ENCODE measurements at places on chromosomes 13 and 19.

DNA sequence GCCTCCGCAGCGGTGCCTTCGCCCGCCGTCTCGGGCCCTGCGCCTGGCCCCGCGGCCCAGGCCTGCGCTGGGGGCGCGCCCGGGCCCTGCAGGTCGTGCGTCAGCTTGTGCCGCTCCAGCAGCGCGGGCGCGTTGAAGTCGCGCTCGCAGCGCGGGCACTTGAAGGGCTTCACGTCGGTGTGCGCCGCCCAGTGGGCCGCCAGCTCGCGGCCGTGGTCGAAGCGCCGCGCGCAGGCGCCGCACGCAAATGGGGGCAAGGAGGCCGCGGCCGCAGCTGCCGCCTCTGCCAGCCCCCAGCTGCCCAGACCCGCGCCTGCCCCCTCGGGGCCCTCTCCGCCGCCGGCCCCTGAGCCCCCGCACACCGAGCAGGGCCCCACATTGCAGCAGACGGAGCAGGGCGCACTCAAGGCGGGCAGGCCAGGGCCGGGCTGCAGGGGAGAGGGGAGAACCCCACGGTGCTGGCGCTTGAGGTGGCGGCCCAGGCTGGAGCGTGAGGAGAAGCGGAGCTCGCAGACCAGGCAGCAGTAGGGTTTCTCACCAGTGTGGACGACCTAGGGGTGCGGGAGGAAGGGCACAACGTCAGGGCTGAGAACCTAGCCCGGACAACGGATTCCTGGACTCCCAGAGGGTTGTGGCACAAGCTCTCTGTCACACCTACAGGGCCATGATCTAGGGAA is 6.1 kb downstream of the FIZ1 start:
- no peak for DNase-seq

- DNase-seq: no peak
Observed at GRCh38 chr19:58397533-58398037, 2.1 kb downstream of the RNF225 start.

- DNase-seq: no peak
Observed at GRCh38 chr13:30078059-30078458, 227.6 kb upstream of the UBL3 start.

GRCh38 chr13:26656919-26657318 is 99.4 kb downstream of the WASF3 start:
- DNase-seq: no peak

GRCh38 chr19:54451997-54452396 is 3.0 kb downstream of the LENG8 start:
- DNase-seq: no peak

DNA sequence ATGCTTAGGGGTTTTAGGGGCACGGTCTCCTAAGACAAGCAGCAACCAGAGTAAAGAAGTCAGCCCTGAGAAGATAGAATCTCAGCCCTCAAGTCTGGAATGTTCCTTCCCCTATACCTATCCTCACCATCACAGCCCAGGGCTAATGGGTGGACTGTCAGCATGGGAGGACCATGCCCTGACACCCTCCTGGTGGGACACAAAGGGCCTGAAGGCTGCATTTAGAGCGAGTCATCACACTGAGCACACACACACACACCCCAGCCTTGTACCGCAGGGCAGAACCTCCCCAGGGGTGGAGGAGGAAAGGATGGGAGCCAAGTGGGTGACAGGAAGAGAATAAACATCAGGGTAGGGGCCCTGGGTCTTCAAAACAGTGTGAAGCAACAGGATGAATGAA is 174.8 kb upstream of the SERP2 start:
- no peak for DNase-seq

DNA sequence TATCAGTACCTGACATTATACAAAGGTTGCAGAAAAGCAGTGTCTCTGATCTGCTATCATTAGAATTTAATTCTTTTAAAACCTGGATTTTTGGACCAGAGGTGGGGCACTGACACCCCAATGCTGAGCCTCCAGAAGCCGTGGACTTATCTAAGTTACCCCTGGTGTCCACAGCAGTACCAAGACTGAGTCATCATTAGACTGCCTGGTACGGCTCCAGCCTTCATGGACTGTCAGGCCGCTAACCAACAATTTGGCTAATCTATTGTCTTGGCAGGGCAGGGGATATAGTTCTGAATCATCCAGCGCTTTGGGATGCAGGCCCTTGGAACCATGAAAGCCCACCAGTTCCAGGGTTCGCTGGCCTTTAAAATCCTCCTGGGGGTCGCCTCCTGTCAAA is 78.3 kb downstream of the TSHZ3 start:
- no peak for DNase-seq

- no peak for DNase-seq
Observed at GRCh38 chr19:1418951-1419738, 11.8 kb downstream of the DAZAP1 start.

GRCh38 chr13:100506154-100506553 is 82.4 kb downstream of the GGACT start:
- DNase-seq: no peak

DNA sequence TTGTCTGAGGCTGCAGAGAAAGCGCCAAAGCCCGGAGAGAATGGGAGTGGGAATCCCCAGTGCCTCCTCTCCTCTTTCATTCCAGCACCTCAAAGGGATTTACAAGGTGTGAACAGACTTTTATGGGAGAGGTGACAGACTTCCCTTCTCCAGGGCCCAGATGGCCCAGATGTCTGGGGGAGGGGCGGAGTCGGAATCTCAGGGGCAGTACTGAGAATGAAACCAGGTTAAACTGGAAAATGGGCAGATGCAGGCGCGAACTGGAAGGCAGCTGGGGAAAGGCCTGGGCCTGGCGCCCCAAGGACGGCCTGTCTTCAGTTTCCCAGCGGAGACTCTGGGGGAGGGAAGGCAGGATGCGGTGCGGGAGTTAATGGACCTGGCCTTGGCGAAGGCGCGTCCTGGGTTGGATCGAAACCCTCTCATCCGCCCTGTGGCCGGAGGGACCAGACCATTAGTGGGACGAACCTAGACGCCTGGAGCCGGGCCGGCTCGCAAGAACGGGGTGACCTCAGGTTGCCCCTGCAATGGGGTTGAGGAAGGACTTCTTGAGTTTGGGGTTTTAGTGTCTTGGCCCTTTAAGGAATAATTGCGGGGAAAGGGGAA is 592 bp upstream of the TRIP10 start:
- DNase-seq: no peak

- DNase-seq: no peak
Observed at GRCh38 chr19:49119411-49120324, at the start of gene PPFIA3. PPFIA3 (plus strand) TSS chr19:49119544; CDS start chr19:49127874, 8,330 bp downstream.

- no peak for DNase-seq
Observed at GRCh38 chr13:56530096-56530495, 610.6 kb upstream of the PRR20A start.

DNA sequence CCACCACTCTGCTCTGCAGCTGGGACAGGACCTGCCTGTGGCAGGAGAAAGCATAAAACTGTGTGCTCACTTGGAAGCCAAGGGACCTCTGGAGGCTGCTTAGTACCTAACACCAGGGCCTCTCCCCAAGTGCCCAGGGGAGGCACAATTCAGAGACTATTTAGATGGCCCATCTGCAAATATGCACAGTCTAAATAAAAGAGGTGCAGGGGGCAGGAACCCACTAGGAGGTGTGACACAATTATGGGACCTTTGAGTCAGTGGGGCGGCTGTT is 32.6 kb upstream of the EPHX3 start:
- DNase-seq: no peak

DNA sequence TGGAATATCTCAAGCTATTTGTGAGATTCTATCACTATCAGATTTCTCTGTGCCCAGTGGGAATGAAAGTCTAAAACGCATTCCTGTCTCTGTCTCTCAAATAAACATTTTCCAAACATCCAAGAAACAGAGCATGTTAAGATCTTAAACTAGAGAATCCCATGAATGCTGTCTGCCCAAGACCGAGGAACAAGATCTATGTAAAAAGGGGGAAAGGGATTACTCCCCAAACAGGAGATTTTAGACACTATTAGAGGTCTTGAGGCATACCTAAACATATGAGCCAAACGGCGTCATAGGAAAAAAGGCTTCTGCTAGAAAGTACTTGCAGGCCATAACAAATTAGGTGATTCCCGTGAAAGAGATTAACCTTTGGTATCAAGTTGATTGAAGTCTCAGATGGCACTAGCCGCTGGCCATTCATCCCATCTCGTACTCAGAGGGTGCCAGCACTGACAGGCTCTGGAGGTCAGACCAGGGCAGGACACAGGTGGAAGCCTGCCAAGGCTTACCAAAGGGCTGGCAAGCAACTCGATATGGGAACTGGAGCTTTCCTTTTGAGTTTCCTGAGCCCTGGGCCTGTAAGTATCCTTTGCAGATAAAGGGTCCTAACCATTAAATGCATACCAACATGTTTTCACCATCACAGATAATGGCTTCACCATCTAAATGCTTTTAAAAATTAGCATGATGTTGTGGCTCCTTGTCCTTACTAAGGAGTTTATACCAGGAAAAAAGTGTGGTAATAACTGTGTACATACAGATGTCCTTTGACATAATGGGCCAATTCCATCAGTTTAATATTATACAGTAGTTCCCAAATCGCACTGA is 225.2 kb downstream of the FOXO1 start:
- no peak for DNase-seq

- no peak for DNase-seq
Observed at GRCh38 chr13:73055813-73056564, 2.8 kb upstream of the KLF5 start.

DNA sequence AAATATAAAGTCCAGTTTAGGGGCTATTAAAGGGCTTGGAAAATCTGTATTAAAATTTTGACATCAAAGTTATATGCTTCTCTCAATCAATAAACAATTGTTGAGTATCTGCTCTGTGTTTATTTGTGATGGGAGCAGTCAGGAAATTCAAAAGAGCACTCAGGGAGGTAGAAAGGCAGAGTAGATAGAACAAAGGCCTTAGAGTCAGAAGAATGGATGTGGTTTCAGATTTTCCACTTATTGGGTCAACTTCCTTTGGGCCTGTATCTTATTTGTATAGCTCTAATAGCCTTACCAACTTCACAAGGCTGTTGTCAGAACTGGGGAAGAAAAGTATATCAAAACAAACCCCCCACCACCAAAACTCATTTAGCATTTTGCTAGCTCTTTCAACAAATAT is 302.6 kb downstream of the SPRY2 start:
- no peak for DNase-seq

- DNase-seq: no peak
Observed at GRCh38 chr13:31105020-31105795, 56.5 kb downstream of the HSPH1 start.

DNA sequence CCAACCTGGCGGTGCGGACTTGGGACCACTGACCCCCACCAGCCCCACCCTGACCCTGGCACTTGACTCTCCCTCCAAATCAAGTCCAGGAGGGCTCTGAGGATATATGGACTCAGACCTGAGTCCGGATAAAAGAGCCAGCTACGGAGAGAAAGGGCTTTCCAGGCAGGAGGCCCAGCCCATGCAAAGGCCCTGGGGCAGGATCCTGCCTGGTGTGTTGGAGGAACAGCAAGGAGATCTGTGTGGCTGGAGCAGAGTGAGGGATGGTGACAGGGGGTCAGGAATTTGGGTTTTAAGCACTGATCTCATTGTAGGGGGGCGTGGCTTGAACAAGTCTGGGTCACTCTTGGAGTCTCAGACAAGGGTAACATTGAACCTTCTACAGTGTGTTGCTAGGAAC is 474 bp upstream of the ZNRF4 start:
- no peak for DNase-seq

DNA sequence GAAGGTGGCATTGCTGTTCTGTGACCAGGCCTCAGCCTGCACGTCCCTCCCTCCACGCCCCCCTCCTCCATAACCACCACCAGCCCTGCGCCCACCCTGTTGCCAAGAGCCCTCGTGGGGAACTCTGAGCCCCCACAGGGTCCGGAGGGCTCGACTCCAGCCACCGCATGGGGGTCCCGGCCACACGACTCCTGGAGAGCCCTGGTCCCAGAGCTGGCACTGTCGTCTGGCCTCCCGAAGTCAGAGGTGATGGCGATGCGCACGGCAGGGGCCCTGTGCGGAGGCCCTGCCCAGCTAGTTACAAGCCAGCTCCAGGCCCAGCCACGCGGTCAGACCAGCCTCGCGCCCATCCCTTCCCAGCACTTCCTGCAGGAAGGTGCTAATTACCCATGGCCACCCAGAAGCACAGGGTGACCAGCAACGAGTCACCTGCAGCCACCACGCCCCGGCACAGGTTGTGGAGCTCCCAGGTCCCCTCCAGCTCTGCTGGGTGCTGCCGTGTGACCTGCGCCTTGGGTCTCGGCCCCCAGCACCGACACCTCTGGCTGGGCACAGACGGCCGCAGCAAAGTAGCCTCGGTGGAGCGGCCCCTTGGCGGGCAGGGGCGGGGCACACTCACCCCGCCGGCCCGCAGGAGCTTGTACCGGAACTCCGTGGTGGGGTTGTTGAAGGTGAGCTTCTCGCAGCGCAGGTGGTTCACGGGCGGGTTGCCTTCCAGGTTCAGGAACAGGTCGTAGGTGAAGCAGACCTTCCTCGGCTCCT is 49.6 kb downstream of the MLLT1 start:
- no peak for DNase-seq

- DNase-seq: no peak
Observed at GRCh38 chr13:47334173-47334572, 437.3 kb upstream of the HTR2A start.

Data from stimulated activated CD4-positive, alpha-beta T cell treated with anti-CD3 and anti-CD28 coated beads, TNF-alpha, amount 100 ng/mL, for 1 hour (primary cell).